NCI-H345 (cell line): ENCODE measurements at places on chromosomes 6 and 20.

- no peak for DNase-seq
These were observed 206.9 kb downstream of the NKAIN2 start for GRCh38 chr6:124010574-124010973.

DNA sequence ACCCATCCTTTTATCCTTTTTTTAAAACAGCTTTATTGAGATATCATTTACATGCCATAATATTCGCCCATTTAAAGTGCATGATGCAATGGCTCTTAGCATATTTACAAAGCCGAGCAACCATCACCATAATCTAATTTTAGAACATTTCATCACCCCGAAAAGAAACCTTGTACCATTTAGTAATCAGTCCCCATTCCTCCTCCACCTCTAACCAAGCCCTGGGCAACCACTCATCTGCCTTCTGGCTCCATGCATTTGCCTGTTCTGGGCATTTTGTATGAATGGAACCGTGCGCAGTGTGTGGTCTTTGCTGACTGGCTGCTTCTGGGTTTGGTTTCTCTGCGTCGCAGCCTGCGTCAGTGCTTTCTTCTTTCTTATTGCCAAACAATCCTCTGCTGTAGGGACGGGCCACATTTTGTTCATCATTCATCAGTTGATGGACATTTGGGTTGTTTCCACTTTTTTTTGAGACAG is 10.2 kb upstream of the EEF1A2 start:
- DNase-seq: peak; percentile 25

- DNase-seq: no peak
These were observed 148.2 kb downstream of the TRMT11 start for GRCh38 chr6:126134491-126134890.

DNA sequence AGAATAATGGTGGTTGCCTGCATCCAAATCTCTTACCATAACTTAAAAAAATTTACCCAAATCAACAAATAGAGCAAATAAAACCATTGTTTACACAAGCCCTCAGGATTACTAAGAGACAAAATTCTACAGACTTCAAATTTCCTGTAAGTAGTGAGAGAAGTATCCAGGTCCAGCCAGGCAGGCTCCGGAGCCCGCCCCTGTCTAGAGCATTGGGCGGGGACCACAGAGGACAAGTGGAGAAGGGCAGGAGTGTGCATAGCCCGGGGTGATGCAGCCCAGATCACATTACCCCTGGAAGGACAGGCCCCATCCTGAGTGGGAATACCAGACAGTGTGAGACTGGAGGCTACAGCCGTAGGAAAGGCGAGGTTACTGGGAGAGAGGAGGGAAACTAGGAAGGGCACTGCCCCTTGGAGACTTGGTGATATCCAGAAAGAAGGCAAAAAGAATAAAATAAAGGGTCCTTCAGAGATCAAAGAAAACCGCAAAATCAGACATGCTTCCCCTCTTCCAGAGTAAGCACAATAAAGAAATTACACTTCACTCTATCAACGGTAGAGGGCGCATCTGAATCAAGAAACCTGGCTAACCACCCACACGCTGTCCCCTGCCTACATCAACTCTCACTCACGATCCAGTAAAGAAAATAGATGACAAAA is 26.6 kb downstream of the RIN2 start:
- peak; percentile 88 for DNase-seq

DNA sequence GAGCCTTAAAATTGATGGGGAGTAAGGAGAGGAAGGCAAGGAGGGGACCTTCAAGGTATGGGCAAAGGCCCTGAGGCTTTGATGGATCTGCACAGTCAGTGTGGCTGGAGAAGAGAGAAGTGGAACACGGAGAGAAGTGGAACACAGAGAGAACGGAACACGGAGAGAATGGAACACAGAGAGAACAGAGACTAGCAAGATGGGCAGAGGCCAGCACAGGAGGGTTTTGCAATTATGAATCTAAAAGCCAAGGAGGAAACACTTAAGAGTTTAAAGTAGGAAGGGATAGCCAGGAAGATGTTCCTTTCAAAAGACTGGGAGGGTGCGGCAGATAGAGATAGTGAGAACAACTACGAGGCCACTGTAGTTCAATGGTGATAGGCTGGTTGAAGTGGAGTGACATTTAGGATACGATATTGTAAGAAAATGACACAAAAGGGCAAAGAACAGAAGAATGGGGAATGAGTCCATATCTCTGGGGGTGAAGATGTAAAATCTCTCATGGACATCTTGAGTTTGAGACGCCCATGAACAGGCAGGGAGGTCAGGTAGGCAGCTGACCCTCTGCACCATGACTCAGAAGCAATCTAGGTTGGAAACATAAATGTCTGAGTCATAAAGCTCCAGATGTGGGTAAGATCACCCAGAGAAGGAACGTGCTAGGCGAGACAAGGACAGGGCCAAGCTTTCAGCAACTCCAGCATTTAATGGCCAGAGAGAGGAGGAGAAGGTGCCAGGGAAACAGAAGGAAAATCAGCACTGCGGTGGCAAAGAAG is 25.4 kb downstream of the ZMYND8 start:
- DNase-seq: no peak

DNA sequence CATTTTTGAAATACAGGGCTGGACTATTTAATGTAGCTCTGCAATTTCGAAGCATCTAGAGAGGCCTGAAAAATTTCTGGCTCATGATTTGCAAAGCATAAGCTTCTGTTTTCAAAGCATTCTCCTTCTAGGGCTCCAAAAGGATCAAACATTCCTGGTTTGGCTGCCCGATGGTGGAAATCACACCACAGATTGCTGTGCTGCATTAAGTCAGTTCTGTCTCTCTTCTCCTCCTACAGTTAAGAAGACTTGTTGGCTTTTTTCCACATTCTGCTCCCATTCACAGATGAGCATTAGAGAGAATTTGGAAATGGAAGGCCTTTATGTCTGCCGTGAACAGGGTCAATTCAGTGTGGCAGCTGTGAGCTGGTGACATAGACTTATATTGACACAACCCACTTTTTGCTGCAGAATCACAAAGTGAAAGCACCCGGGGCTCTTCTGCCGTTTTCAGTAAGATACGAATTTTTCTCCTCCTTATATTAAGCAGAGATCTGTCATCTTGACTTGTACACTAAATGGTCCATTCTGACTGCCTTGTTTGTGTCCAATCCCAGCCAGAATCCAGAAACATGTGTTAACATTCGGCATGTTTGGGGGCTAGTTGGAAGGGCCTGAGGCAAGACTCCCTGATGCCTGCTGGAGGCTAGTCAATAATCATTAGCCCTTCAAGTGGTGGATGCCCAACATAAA is 330.8 kb upstream of the DEFB112 start:
- peak; percentile 18 for DNase-seq

DNA sequence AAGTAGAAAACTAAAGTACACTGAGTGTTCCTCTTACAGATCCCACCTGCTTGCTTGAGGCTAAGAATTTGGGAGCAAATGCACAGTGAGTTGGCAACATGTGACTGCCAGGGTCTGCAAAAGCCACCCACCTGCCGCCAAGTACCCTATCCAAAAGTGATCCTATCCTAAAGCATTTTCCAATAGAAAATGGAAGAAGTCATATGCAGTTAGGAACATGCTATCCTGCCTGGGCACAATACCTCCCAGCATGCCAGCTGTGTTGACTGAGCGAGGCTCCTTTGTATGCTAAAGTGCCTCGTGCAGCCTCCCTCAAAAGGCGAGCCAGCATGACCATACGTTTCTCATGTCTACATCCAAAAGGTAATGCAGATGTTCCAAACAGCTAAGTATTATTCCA is 52.7 kb downstream of the TRAF3IP2 start:
- DNase-seq: peak; percentile 91

GRCh38 chr20:44495802-44496481 is 20.3 kb downstream of the TTPAL start:
- DNase-seq: no peak

DNA sequence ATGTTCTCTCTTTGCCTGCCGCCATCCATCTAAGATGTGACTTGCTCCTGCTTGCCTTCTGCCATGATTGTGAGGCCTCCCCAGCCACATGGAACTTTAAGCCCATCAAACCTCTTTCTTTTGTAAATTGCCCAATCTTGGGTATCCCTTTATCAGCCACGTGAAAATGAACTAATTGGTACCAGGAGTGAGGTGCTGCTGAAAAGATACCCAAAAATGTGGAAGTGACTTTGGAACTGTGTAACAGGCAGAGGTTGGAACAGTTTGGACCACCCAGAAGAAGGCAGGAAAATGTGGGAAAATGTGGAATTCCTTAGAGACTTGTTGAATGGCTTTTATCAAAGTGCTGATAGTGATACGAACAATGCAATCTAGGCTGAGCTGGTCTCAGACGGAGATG is 694.9 kb downstream of the FRK start:
- no peak for DNase-seq

DNA sequence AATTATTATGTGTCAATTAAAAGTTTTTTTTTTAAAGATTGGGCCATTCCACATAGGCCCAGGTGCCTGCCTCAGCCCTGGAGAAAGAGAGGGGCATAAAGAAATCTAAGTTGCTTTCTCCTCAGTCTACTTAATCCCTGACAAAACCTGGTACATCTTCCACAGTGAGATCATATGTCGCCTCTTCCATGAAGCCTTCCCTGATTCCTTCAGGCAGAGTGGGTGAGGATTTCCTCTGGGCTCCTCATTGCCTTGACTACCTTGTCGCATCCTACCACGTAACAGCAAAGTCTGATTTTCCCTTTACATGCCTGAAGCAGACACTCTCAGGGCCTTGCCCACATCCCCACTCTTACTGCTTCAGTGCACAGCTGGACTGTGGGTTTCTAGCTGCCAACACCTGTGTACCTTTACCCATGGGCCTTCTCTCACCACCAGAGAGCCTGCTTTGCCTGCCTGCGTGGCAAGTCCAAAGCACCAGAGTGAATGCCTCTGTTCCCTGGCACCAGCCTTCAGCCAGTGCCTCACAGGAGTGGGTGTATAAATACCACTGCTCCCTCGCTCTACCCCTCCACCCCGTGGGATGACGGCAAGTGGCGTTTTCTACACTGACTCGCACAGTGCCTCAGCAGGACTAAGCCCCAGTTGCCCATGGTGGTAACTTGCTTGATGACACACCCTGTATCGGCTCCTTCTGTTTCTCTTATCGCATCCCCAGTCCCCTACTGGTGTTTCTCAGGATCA is 68.0 kb downstream of the EYA2 start:
- DNase-seq: no peak

GRCh38 chr20:37356961-37357371 is 11.0 kb downstream of the SRC start:
- no peak for DNase-seq

DNA sequence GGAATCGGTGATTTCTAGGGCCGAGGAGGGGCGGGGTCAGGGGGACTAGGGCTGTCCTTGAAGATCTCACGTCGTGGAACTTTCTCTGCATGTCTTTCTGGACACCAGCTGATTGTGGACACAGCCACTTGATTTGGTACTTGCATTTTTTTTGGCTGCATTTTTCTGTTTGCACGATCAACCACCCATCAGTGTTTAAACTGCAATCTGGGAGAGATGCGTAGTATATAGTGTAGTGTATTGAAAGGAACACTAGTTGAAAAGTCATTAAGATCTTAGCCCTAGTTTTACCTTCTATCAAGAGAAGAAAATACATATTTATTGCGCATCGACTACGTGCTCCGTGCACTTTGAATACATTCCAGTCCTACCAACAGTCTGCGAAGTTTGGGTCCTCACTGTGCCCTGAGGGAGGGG is 657 bp downstream of the NT5DC1 start:
- no peak for DNase-seq

GRCh38 chr20:37661519-37661918 is 32.3 kb upstream of the CTNNBL1 start:
- DNase-seq: no peak

GRCh38 chr6:16314296-16314695 is 75.9 kb downstream of the GMPR start:
- no peak for DNase-seq
